ENCODE measurements at places on chromosomes 16 and 17. TPM values are rescaled to one million over a fixed set of nuclear protein-coding genes. Genes with fewer than 3 reads are reported as not detected.

The TBC1D3C gene
- not detected for polyA plus RNA-seq

The NAGS gene
- polyA plus RNA-seq = 0.64 TPM

The SEPTIN12 gene
- not detected for polyA plus RNA-seq

The RNF151 gene
- not detected for polyA plus RNA-seq

The CDRT15L2 gene
- not detected for polyA plus RNA-seq

The CES3 gene
- polyA plus RNA-seq = 0.35 TPM

The CCL17 gene
- not detected for polyA plus RNA-seq

The ST6GALNAC2 gene
- polyA plus RNA-seq = 0.68 TPM

The C16orf54 gene
- 50.6 TPM for polyA plus RNA-seq

The CMTM2 gene
- polyA plus RNA-seq = not detected

The C17orf67 gene
- polyA plus RNA-seq = 2.1 TPM

The HIC1 gene
- polyA plus RNA-seq = 0.88 TPM

The CCL4 gene
- 8.4 TPM for polyA plus RNA-seq

The SLFN11 gene
- polyA plus RNA-seq = 11.2 TPM

The CPSF4L gene
- polyA plus RNA-seq = not detected

The EPX gene
- polyA plus RNA-seq = not detected

The CDH1 gene
- polyA plus RNA-seq = not detected

The RHBDF1 gene
- not detected for polyA plus RNA-seq

The TEX19 gene
- 0.36 TPM for polyA plus RNA-seq
